ENCODE measurements at places on chromosomes 3 and 15.

DNA sequence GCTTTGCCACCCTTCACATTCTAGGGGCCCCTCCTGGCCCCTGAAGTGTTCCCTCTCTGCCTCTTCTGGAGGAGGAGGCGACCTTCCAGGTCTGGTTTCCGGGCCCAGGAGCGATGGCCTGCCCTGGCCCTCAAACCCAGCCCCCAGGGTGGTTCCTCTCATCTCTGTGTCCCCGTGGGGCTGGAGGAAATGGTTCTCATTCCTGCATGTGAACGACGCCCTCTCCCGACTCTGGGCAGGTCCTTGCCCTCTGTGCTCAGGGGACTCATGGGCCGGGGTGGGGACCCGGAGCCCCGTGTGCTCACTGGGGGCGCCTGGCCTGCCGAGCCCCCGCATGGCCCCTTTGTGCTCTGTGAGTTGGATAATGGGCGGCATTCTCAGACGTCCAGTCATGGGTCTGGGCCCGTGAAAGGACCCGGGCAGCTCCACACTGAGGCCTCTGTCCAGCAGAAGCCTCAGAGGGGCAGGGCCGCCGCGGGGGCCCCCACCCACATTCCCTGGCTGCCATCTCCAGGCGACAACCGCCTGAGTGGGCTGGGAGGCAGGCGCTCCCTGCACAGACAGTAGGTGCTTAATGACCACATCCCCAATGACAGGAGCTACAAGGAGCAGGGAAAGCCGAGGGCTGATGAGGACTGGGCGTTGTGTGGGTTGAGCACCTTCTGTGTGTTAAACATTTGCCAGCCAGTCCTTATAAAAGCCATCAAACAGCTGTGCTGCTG, 5.5 kb upstream of the PLXND1 start:
- DNase-seq = peak; percentile 50

- peak; percentile 11 for DNase-seq
Observed at GRCh38 chr3:122975924-122976293, 51.7 kb downstream of the SEMA5B start.

DNA sequence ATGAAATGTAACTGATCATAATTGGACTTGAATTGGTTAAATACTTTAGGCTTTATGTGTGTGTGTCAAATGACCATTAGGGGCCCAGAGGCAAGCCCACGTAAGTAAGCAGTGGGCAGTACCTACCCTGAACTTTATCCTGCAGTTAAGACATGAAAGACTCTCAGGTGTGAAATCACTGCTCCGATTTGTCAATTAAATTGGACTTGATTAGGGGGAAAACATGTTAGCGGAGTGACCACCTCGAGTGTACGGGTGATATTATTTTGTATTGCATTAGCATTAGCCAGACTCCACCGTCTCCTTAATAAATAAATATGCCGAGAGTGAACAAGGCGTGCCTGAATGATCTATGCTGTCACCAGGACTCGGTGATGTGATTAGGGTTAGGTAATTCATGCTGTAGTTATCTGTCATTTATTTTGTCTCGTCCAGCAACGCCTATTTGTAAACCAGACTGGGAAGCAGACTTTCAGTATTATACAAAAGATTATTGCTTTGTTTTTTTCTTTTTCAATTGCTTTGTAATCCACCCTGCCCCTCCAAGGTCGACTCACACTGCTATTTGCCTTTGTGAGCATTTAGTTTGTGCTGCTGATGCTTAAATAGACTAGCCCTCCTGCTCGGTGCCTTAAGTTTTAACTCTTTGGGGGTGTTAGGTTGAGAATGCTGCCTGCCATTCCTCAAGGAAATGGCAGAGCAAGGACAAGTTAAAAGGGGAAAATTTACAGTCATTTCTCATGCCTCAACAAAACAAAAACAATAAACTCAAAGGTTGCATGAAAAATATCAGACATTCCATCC, 1.8 kb downstream of the RBMS3 start:
- DNase-seq = peak; percentile 59

GRCh38 chr3:190238871-190239270, 83.4 kb downstream of the CLDN1 start:
- no peak for DNase-seq
